ENCODE measurements at places on chromosomes 5 and 9. TPM values are rescaled to one million over a fixed set of nuclear protein-coding genes. Genes with fewer than 3 reads are reported as not detected.

Gene BOD1
- 67.7 TPM for total RNA-seq

Gene TAF11L5
- not detected for total RNA-seq

Gene SLIT3
- total RNA-seq: 13.1 TPM

Gene IFNA13
- not detected for total RNA-seq

Gene SH3TC2
- total RNA-seq: 0.58 TPM

Gene PTPRD
- 0.30 TPM for total RNA-seq

Gene ALDH1A1
- total RNA-seq: 5,173 TPM

Gene PCDHA4
- 1.5 TPM for total RNA-seq

Gene SLC46A2
- not detected for total RNA-seq

Gene PCDHGA4
- total RNA-seq: 0.16 TPM

Gene ARRDC1
- total RNA-seq: 22.7 TPM

Gene TMOD1
- total RNA-seq: 2.9 TPM

Gene IQGAP2
- 1.2 TPM for total RNA-seq

Gene PCDHGA7
- total RNA-seq: 1.0 TPM

Gene F2RL2
- 3.8 TPM for total RNA-seq

Gene NIM1K
- 0.23 TPM for total RNA-seq

Gene GHR
- total RNA-seq: not detected

Gene NUTM2F
- total RNA-seq: not detected

Gene CTXN3
- total RNA-seq: not detected

Gene LCN1
- not detected for total RNA-seq

Gene FSTL4
- total RNA-seq: 4.0 TPM

Gene CEL
- 0.70 TPM for total RNA-seq

Gene SPINK1
- total RNA-seq: 0.74 TPM

Gene SEMA4D
- 4.9 TPM for total RNA-seq

Gene SLC36A3
- not detected for total RNA-seq

Gene AK3
- total RNA-seq: 43.0 TPM

Gene ABITRAM
- total RNA-seq: 21.1 TPM

Gene PDE8B
- 1.1 TPM for total RNA-seq

Gene LEAP2
- total RNA-seq: 1.6 TPM

Gene TRIM36
- 1.5 TPM for total RNA-seq

Gene TBC1D9B
- total RNA-seq: 61.5 TPM

Gene PCDH12
- total RNA-seq: 0.02 TPM

Gene PCDHB11
- total RNA-seq: 0.05 TPM

Gene GNG10
- total RNA-seq: 65.1 TPM

Gene PDZD2
- 0.10 TPM for total RNA-seq

All from A549 treated with CORT108297 at 1 μM for 4 hours (cell line).